ENCODE measurements at places on chromosomes 11 and 22.

DNA sequence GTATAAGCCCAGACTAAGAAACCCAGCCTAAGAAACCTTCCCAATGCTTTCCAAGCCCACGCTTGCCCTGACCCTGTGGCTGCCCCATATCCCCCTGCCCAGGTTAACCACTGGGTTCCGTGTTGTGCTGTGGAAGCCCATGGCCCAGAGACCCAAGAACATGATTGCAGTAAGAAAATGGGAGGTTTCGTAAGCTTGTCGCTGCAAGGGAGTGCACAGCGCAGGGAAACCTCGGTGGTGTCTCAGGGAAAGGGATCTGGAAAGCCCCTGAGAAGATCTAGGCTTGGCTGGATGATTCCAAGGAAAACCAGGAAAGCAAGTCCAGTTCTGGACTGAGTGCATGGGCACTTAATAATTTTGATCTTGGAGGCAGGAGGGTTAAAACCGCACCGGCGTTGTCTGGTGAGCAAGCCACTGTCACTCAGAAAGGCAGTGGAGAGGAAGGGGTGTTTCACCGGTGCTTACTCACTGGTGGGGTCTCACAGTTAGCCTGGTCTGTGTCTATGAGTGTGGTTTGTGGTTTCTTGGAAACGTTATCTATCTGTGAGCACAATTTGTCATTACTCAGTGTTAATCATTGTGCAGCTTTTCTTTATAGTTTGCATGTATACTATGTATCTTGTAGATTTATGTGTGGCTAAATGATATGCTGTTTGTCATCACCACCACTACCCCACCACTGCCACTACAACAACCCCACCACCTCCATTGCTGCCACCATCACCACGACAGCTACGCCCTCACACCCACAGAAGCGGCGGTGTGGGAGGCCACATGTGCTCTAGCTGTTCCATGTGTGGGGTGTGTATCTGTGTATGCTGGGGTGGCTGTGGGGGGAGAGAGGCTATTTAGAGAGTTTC, 53.3 kb upstream of the PRDM11 start:
- no peak for DNase-seq

DNA sequence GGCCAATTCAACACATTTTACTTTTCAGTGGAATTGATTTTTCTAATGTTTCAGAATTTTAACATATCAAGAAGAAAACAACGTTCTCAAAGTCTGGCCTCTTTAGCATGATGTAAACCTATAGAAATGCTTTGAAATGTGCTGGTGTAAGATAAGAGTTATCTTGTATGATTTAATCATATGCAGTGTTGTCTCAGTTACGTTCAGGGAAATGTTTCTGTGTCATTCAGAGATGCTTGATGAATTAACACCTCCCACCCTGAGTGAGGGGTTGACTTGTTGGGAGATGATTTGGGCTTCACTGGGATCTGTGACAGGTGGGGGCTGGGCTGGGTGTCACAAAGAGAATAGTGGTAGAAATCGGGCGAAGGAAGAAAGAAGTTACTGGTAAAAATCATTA, 15.7 kb upstream of the MYO18B start:
- DNase-seq = no peak

DNA sequence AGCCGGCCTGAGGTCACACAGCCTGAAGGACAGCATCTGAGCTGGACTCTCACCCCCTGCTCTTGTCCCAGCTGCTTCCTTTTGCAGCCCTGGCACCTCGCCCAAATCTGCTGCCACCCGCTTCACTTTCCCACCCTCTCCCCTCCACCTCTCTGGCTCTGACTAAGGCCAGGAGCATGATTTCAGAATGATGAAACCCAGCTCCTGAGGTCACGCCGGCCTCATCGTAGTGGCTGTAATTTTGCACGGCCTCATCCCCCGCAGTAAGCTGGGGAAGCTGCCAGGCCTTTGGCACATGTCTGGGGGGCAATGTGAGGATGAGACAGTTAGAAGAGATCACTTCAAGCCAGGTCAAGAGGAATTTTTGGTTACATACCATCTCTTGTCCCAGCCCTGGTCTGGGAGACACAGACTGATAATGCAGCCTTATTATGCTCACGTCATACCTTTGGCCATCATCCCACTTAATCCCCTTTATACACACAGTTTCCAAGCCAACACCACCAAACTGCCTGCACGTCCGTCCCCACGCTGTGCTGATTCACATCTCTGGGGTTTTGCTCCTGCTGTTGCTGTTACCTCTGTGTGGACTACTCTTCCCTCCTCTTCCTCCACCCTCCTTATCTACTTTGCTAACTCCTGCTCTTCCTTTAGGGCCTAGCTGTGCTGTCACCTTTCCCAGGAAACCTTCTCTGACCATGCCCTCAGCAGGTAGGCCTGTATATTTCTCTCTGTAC, 58.1 kb downstream of the CHRDL2 start:
- DNase-seq = no peak

GRCh38 chr11:130114726-130115125, 44.9 kb upstream of the ST14 start:
- no peak for DNase-seq

GRCh38 chr11:49405743-49406142, 197.3 kb upstream of the FOLH1 start:
- no peak for DNase-seq

- DNase-seq = no peak
Observed at GRCh38 chr11:107508858-107509244, 51.2 kb upstream of the CWF19L2 start.

- no peak for DNase-seq
Observed at GRCh38 chr22:30243661-30244060, 2.9 kb downstream of the LIF start.

- no peak for DNase-seq
Observed at GRCh38 chr11:111764621-111765020, 1.6 kb downstream of the PPP2R1B start.

DNA sequence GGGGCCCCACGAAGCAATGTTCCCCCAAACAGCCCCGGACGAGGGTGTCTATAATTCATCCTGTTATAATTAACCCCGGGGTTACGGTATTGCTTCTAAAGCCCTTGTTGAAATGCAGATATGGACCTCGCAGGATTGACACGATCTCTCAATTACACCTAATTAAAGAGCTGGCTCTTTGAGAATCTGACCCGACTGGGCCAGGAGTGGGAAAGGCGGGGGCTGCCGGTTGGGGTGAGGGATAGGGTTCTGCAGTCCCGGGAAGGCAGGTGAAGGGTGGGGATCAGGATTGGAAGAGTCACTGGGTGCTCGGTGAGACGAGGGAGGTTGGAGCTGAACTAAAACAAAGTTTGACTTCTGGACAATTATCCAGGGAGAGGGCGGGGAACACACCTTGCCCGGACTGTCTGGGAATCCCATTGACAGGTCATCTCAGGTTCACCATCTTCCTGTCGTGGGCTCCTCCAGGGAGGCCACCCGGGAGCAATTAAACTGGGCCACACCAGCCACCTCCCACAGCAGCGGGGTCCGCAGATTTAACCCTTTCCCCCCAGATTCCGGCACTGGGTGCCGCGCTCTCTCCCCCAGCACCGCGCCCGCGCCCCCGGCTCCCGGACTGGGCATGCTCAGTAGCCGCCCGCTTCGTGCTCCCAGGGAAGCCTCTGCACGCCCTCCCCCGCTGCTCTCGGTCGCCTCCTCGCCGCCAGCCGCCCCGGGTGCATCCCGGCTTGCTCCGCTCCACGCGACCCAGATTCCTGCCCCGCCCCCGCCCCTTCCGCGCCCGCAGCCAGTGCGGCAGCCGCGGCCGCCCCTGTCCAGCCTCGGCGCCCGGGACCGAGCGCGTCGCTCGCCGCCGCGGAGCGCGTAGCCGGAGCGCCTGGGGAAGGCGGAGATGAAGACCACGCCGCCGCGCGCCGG, at the start of gene ELMOD1:
Gene ELMOD1 (plus strand): TSS at position 688 of the 918 bp plus-strand sequence. CDS start 27,043 bp downstream, outside the sequence.
- peak; percentile 33 for DNase-seq

- no peak for DNase-seq
Observed at GRCh38 chr22:42985531-42985905, 29.4 kb downstream of the PACSIN2 start.

GRCh38 chr11:115700496-115700895, 196.3 kb upstream of the CADM1 start:
- DNase-seq = no peak

DNA sequence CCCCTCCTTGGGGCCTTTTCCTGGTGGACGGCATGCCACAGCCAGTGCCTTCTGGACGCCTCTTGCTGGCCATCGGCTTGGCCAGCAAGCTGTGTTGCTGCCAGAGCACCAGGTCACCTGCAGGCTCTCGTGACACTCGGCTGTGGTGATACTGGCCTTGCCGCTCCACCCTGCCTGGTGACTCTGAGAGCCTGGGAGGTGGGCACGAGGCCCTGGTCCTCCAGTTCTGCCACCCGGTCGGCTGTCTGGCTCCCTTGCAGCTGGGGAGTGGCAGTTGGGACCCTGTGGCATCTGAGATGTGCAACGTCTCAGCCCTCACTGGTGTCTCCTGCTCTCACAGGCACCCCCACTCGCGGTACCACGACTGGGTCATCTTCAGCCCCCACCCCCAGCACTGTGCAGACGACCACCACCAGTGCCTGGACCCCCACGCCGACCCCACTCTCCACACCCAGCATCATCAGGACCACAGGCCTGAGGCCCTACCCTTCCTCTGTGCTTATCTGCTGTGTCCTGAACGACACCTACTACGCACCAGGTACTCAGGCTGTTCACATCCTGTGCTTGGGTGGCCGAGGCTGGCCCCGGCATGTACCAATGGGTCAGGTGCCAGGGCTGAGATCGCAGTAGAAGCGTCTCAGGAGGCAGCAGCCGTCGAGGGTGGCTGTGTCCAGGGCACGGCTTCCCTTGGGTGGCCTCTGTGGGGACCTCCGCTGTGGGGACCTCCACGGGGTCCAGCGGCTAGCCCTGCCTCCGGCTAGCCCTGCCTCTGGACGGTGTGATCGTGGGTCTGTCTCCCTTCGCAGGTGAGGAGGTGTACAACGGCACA, 26.0 kb downstream of the MUC2 start:
- no peak for DNase-seq

GRCh38 chr11:116353589-116353988, 419.2 kb downstream of the BUD13 start:
- DNase-seq = no peak

GRCh38 chr22:50278956-50279619, 8.9 kb upstream of the MAPK11 start:
- DNase-seq = no peak

DNA sequence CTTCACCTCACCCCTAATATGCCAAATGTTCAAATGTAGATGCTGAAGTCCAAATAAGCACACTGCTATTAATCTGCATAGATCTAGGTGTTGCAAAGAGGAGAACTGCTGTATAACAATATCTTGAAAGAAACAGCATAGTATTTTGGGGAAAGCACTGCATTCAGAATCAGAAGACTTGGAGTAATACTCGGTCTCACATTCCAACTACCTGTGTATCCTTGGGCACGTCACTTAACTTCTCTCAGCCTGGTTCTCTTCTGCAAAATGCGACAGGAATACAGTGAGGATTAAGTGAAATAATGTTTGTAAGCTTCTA, 332 bp upstream of the HMGXB4 start:
- no peak for DNase-seq

DNA sequence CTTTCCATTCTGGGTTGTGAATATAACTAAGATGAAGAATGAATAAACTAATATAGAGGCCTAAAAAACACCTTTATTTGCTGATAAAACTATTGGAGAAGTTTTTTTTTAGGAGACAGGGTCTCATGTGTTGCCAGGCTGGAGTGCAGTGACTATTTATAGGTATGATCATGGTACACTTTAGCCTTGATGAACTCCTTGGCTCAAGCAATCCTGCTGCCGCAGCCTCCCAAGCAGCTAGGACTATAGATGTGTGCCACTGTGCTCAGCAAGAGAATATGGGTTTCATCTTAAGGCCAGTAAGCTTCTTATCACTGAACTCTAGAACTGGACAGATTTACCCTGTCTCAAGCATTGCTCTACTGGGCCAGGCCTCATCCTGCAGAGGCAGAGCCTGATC, 26.6 kb downstream of the CCDC90B start:
- DNase-seq = no peak

GRCh38 chr11:87901341-87901740, 273.9 kb downstream of the RAB38 start:
- no peak for DNase-seq

DNA sequence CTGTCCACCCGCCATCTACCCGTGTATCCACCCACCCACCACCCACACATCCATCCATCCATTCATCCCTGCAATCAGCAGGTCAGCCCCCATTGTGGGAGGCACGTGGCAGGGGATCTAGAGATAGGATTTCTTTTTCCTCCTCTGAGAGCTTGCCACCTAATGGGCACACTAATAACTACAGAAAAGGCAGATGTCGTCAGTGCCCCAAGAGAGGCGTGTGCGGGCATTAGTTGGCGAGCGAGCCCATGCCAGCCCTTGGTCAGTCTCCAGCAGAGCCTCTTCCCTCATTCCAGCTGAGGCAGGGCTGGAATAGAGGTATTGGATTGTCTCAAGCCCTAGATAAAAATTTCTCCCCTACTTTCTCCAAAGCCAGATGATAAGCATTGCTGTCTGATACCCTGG, 9.7 kb downstream of the USP2 start:
- DNase-seq = no peak

DNA sequence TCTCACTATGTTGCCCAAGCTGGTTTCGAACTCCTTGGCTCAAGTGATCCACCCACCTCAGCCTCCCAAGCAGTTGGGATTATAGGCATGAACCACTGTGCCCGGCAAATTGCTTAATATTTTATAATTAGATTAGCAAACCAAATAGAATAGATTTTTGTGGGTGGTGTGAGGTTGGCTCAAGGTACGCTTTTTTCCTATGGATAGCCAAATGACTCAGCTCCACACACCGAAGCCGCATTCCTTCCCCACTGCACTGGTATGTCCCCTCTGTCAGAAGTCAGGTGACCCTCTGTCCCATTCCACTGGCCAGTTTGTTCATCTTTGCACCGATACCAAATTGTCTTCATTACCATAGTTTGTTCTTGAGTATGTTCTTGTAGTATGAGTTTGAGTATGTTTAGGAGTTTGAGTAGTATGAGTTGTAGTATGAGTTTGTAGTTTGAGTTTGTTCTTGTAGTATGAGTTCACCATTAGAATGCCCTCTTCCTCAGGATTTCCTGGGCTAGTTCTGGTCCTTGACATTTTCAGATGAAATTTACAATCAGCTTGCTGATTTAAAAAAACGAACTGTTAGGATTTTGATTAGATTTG, 19.4 kb downstream of the SUSD2 start:
- DNase-seq = no peak

Data from activated naive CD4-positive, alpha-beta T cell treated with anti-CD3 and anti-CD28 coated beads, Interleukin-2, amount 50 U/mL, for 16 hours (primary cell).